HL-60 (cell line): ENCODE measurements at places on chromosomes 3 and 15.

DNA sequence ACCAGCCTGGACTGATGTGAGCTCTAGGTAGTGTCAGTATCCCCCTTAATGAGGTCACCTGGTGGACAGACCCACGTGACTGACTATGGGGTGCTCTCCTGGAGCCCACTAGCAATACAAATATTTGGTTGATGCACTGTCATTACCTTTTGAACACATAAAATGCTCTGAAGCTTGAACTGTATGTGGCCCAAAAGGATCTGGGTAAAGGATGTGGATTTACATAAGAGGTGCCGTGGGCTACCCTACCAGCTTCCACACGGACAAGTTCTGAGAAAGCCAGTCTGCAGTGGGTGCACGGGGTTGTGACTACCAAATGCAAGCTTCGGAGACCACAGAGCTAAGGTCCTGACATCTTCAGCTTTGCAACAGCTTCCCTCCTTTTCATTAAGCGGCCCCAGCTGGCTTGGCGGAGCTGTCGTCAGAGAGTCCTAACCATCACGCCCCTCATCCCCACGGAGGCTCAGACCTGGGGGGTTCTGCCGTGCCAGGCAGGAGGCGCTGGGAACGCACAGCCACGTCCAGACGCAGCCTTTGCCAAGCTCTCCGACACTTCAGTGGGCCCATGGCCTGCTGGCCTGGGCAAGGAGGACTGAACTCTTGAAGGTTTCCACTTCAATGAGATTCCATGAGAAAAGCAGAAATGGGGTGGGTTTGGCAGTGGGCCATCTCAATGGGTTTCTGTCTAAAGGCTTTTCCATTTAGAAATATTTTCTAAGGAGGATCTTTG is 228.3 kb downstream of the ADAMTS17 start:
- DNase-seq, result no peak

DNA sequence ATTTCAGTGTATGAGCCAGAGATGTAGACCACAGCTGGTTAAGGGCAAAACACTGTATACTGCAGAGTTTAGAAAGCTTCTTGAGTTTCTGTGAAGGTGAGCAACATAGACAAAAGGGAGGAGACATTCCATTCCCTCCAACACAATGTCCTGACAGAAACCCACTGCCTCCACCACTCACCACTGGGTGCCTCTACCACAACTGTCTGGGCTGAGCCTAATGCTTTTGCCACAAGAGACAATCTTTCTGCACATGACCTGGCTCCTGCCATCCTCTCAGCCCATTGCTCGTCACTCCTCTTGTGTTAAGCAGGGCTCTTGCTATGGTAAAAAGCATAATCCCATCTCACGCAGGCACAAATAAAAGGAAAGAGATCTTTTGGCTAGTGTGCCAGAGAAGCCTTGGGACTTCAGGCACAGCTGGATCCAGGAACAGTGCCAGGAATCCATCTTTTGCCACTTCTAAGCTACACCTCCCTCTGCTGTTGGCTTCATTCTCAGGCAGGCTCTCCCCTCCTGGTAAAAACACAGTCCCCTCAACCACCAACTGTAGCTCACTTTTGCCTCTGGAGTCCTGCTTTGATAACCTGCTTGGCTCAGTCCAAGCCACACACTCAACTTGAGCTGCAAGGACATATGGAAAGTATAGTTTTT is 140.6 kb upstream of the PRR20G start:
- DNase-seq, result no peak

DNA sequence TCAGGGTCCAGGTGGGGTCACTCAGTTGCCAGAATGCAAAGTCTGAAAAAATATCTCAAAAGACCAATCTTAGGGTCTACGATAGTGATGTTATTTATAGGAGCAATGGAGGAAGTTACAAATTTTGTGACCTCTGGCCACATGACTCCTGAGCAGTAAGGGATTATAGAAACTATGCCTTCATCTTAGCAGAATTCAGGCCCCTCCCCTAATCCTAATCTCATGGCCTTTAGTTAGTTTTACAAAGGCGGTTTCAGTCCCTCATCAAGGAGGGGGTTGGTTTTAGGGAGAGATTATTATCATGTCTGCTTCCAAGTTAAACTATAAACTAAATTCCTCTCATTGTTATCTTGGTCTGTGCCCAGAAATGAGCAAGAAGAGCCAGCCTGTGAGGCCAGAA is 5.9 kb upstream of the DCP1A start:
- DNase-seq, result no peak

DNA sequence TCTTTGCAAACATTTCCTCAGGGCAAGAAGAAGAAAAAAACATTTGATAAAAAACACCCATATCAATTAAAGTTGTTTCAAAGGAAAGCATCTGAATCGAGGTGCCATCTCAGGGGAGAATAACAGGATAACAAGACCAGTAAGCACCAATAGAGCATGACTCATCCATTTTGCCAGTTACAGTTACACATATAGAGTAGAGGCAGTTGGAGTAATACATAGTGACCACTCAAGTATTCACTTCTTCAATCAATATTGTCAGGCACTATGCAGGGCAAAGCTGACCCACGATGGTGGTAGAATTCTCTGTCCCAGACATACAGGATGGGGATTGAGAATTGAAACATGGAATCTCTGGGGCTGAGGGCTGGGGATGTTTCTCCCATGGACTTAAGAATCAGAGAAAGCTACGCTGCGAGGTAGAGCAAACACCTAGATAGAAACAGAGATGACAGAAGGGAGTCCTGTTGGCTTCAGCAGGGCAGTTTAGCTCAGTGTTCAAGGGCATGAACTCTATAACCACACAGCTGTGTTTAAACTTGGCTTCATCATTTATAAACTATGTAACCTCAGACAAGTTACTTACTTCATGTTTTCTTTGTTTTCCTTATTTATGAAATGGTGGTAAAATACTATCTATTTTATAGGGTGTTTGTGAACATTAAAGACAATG is 186.4 kb upstream of the NANOGP8 start:
- no peak for DNase-seq

DNA sequence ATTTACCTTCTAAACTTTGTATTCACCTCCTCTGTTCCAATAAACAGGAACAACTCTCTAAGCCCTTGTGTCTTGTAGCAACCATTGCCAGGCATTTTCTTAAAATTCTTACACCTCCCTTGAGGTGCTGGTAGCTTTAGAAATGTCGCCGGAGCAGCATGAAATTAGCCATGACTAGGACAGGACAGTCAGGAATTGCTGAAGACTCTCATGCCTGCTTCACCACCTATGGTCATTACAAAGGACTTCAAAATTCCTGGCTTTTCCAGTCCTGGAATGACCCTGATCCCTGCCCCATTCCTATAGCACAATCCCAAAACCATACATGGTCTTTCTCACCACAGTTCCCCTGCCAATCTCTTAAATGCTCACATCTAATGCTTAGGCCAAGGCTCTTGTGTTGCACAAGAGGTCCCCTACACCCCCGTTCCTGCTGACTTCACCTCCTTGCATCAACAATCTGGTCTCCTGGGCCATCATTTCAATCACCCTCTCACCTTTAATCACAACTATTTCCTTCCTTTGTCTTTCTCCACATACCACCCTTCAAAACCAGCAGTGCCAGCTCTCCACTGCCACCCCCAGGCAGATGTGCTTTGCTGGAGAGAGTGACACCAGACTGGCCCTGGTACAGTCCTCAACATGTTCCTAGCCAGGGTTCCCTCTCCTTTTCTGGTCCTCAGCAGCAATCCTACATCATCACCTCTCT is 113.2 kb upstream of the TJP1 start:
- DNase-seq, result no peak

- no peak for DNase-seq
These were observed 149.2 kb upstream of the SLC24A5 start for GRCh38 chr15:47971637-47972036.

- DNase-seq, result no peak
These were observed 72.3 kb upstream of the PDZRN3 start for GRCh38 chr3:73697020-73697419.

DNA sequence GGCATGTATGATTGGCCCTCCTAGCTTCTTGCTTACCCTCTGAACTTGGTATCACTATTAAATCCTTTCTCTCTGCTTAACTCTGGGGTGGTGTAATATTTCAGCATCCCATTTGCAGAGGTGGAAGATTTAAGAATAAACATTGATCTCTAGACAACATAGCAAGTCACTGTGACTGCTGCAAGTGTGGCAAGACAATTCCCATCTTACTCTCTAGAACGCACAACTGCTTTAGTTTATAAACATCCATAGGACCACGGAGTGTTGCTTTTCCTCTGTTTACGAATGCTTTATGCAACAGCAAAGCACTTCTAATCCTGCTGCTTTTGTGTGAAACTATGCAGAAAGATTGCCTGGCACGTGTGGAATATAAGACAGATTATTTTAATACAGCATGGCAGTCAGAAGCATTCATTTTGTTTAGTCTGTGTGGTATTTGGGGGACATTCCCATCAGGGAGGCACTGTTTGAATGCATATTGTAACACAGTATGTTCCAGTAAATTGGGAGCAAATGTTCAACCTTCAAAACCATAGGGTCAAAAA is 338.9 kb upstream of the TMCO5A start:
- no peak for DNase-seq

GRCh38 chr3:117567906-117568305 is 858.3 kb downstream of the TUSC7 start:
- no peak for DNase-seq

- DNase-seq, result no peak
These were observed 6.4 kb downstream of the IFT57 start for GRCh38 chr3:108215871-108216270.

- DNase-seq, result no peak
These were observed 87.0 kb upstream of the ST8SIA2 start for GRCh38 chr15:92306663-92307062.

GRCh38 chr3:71497971-71498444 is 85.5 kb downstream of the FOXP1 start:
- no peak for DNase-seq

DNA sequence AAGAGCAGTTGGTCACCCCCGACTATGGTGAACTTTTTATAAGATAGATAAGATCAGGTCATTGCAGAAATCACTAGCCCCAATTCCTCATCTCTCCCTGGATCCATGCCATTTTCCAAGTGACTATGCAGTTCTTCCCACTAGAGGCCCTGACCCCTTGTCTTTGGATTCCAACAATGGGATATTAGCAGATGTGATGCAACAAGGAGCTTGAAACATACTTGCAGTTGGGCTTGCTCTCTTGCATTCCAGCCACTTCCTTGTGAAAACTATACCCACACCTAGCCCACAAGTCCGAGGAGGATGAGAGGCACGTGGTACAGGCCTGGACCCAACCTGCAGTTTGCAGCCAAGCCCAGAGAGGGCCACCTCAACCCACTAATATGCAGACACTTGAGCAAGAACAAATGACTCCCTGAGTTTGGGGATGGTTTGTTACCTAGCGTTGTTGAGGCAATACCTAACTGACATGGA is 60.6 kb downstream of the SUCLG2 start:
- no peak for DNase-seq

DNA sequence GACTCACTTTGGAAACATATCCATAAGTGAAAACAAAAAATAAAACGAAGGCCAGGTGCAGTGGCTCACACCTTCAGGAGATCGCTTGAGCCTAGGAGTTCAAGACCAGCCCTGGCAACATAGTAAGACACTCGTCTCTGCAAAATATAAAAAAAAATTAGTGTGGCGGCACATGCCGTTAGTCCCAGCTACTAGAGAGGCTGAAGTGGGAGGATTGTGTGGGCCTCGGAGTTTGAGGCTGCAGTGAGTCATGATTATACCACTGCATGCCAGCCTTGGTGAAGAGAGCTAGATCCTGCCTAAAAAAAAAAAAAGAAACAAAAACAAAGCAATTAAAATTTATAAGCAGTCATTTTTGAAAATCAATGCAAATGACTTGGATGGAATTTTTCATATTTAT is 54.7 kb upstream of the NANOGP8 start:
- DNase-seq, result no peak
